ENCODE measurements at places on chromosomes 1 and 21.

DNA sequence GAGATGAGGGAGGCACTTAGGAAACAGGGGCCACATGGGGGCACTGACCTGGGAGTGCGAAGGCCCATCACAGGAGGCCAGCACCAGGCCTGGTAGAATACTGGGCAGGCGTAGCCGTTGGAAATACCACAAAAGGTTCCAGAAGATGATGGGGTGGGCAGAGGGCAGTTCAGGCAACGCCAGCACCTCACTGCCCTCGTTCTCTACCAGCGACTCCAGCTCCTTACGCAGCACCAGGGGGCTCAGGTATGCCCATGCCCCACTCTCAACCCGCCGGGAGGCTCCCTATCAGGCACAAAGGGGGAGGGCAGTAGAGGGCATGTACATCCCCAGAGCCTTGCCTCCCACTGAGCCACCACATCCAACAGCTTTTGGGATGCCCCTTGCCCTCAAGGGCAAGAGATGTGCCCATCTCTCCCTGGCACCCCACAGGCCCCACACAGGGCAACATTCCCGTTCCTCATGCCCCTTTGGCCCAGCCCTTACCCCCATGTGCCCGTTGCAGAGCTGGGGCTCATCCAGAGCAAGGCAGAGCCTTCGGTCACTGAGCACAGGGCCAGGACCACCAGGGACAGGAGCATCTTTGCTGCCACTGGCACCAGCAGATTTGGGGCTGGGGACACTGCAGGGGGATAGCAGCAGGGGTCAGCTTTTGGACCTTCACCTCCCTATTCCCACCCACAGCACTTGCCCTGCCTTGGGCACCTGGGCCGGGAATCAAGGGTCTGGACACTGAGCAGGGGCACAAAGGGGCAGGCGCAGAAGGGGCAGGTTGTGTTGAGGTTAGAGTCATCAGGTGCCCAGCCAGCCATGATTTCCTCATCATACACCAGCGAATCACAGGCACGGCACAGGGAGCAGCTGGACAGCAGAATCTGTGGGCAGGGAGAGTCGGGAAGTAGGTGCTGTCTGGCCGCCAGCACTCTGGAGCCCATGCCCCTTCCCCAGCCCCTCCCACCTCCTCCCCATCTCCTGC, 9.7 kb upstream of the GATAD2B start:
- no peak for DNase-seq

DNA sequence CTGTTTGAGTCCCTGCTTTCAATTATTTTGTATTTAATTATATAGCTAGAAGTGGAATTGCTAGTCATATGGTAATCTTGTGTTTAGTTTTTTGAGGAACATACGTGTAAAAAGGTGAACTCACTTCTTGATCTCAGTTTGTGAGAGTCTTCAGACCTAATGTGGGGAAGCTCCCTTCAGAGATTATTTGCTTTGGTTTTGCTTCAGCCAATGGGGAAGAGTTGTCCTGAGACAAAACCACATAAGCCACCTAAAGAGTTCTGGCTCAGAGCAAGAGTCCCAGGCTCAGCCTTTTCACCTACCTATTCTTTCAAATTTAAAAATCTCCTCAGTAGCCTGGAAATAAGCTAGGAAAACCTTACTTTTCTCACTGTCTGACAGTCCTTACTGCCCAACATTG, 138.4 kb downstream of the UCK2 start:
- DNase-seq, result no peak

- DNase-seq, result no peak
Measured at GRCh38 chr1:159798893-159799292, 3.3 kb upstream of the FCRL6 start.

GRCh38 chr1:212746546-212746945, 45.0 kb downstream of the NSL1 start:
- DNase-seq, result no peak

GRCh38 chr1:64021066-64021465, 182.4 kb upstream of the UBE2U start:
- no peak for DNase-seq

- no peak for DNase-seq
Measured at GRCh38 chr1:75985827-75986226, 53.6 kb upstream of the ASB17 start.

- no peak for DNase-seq
Measured at GRCh38 chr1:168585191-168585590, 8.8 kb downstream of the XCL1 start.

DNA sequence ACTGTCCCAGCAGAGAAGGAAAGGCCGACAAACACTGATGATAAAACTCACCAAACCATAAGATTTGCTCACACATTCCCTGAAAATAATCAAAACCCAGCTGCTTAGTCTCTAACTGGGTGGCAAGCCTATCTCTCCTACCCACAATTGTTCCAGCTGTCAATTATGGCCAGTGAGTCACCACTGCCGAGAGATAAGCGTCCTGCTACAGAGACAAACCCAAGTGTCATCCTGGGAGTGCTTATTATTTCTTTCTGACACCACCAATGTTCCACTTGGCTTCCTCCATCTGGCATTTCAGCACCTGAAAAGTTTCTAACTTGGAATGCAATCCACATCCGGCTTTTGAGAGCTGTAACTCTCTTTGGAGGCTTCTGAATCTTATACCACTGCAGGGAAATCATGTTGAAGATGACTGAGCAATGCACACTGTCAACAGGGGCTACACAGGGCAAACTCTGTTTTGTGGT, 51.5 kb upstream of the VAV3 start:
- no peak for DNase-seq

DNA sequence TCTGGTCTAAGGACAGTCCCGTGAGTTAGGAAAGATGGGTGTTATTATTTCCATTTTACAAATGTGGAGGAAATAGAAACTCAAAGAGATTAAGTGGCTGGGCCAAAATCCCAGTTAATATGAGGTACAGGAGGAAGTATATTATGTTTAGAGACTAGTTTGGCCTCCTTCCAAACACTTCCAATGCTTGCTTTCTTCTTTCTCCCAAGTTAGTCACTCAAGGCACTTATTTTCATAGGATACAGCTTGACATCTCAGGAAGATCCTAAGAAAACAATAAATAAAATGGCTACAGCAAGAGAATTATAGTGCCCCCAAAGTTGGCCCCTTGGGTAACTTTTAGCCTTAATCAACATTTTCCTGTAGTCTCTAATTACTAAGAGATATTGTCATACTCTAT, 47.5 kb upstream of the IPO9 start:
- no peak for DNase-seq

DNA sequence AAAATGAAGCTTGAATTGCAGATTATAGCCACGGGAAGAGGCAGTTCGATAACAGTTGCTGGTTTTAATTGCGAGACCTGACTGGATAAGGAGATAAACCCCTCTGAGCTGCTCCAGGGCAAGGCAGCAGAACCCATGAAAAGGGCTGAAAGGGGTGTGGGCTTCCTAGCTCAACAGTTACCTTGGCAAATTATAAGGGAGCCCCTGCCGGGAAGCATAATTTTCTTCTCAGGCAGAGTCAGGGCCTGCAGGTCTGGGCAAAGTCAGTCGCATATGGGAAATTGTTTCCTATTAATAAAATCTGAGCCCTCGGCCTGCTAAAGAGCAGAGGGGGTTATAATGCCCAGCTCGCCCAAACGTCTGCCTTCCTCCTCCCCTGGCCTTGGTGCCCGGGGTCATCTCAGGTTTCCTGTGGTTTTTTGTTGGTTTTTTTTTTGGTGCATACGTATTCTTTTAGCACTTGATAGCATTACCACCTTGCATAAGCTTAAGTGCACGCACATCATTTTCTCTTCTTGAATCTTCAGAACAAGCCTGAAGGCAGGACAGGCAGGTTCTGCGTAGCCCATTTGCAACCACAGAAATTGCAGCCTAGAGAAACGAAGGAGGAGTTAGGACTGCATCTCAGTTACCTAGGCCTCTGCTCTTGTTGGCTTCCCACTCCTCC, 33.9 kb upstream of the SELENON start:
- no peak for DNase-seq

DNA sequence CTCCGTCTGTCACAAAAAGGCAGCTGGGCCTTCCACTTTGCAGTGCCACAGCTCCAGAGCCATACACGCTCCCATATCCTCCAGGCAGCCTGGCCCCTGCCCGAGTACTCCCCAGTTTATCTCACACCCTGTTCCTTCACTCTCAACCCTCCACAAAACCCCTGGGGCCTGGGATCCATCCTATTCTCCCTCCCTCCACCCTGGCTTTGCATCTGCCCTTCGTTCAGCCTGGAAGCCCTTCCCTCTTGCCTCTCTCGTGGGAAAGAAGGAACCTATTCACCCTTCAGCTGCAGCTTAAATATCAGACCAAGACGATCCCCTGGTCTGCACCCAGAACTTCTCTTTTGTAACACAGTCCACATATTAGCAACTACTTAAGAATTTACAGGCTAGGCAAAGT, 56.7 kb downstream of the CAMK2N1 start:
- DNase-seq, result no peak

All from stimulated activated CD4-positive, alpha-beta T cell treated with anti-CD3 and anti-CD28 coated beads, Interleukin-1b, Interleukin-23, amount 100 ng/mL, for 1 hour (primary cell).